Effector CD4-positive, alpha-beta T cell (primary cell): ENCODE measurements at places on chromosomes 1 and 21.

GRCh38 chr1:61724506-61724812 lies 482 bp downstream of the TM2D1 start:
- DNase-seq, result no peak

DNA sequence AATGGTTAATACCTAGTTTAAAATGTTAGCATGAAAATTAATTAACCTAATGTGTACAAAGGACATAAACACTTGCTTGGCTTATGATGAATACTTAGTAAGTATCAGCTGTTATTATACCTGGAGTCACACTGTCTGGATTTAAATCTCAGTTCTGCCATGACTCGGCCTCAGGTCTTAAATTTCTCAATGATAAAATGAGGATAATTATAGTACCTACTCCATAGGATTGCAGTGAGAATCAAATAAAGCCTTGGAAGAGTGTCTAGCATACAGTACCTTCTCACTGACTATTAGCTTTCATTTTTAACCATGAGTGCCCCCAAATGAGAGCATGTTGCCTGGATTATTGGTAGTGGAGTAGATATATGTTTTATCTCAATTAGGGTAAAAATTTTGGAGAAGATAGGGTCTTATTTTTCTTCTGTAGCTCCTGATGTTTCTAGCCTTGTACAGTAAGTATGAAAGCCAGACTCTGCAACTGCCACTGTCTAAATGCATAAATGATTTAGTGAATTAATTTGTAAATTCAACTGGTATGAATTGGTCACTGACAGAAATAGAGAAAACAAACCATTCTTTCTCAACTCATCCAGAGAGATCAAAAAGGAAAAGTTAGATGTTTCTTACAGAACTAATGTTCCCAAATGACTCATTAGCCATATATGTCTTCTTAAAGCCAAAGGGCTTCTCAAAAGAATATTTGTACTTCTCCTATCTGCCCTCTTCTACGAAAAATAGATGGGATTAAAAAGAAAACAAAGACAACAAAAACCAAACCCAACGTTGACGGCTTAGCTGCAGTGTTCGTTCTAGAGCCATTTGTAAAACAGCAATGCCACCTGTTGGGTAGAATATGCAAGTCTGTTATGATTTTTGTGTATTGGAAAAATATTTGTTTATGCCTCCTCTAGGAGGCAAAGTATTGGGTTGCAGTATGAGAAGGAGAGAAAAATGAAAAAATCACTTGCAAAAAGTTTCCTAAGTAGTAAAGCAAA lies 53.8 kb upstream of the MROH9 start:
- no peak for DNase-seq

DNA sequence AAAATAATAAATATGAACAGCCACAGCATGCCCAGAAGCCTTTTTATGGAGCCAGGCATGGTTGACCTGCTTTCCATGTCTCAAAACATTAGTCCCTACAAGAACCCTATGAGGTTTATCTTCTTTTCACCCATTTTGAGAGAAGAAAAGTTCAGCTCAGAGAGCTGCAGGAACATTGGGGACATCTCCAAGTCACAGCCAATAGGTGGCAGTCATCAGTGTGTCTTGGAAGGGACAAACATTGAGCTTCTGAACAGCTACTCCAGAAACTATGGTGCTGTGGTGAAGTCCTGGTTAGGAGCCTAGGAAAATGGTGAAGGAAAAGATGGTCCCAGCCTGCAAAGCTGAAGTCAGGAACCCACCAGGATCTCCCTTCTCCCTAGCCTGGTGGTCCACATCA lies 73.6 kb downstream of the JMJD4 start:
- no peak for DNase-seq

DNA sequence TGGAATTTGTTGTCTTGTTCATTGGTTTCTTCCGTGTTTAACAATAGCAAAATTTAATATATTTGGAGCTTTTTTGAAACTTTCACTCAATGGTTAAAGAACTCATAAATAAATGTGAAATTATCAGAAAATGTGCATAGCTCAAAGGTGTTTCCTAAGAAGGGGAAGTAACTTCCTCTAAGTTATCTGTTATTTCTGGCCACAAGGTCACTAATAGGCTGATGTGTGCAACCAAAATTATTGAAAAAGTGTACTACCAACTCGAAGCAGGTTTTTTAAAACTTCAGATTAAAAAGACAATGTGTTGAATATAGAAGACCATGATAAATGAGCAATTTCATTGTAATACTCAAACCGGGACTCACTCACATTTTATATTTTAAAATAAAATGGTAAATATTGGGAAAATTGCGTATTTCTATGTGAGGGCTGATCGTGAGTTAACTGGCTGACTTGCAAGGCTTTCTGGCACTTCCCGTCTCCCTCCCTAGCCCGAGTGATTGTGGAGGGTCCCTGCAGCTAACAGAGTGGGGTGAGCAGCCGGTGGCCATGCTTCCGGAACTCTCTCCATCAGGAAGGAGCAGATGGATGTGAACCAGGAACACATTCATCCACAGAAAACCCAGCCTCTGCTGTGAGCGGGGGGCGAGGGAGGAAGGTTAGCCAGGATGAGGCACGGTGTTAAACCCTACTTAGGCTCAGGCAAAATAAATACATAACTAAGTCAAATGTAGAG lies 96.9 kb downstream of the ERG start:
- no peak for DNase-seq

DNA sequence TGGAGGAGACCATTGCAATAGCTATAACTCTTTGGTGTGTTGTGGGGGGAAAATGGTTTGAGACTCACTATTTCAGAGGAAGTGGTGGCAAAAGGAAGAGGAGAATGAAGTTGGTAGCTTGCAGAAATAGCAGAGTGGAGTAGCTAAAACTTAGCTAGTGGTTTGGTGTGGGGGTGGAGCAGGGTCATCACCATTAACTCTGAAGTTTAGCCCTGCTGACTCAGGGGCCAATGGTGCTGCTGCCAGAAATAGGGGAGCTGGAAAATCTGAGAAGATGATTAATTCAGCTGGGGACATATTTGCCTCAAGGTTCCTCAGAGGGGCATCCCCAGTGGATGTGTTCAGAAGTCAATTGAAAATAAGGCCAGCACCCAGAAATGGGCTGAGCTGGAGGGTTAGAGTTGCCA lies 65.4 kb downstream of the RUNX1 start:
- DNase-seq, result no peak

GRCh38 chr1:238826891-238827290 lies 559.5 kb upstream of the CHRM3 start:
- no peak for DNase-seq

- DNase-seq, result no peak
These were observed 472.0 kb downstream of the CAMTA1 start for GRCh38 chr1:7257225-7257624.

DNA sequence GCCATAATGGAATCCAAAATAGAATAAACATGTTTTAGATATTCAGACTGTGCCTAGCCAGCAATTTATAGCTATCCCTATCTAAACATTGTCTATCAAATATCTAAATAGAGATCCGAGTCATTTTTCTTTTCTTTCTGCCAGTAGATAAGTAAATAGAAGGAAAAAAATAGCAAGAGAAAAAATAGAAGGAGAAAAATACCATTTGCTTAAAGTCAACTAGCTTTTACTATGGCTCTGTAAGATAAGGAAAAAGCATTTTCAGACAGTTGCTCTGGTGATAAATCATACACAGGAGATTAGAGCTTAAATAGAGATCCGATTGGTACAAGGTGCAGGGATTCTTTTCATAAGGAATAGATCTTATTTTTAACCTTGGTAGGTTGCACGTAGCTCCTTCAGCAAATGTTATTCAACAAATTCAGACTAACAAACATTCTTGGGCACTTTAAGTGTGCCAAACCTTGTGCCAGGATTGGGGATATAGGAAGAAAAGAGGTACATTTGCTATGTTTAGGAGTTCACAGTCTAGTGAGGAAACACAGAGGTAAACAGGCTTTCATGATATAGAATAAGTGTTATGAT lies 70.1 kb upstream of the CCDC190 start:
- no peak for DNase-seq

- DNase-seq, result no peak
These were observed 1.4 kb downstream of the ADORA1 start for GRCh38 chr1:203128716-203129500.

GRCh38 chr1:108049178-108049819 lies 84.3 kb upstream of the VAV3 start:
- DNase-seq, result peak; percentile 4

- DNase-seq, result no peak
These were observed 89.0 kb upstream of the BCAR3 start for GRCh38 chr1:93770640-93771039.

DNA sequence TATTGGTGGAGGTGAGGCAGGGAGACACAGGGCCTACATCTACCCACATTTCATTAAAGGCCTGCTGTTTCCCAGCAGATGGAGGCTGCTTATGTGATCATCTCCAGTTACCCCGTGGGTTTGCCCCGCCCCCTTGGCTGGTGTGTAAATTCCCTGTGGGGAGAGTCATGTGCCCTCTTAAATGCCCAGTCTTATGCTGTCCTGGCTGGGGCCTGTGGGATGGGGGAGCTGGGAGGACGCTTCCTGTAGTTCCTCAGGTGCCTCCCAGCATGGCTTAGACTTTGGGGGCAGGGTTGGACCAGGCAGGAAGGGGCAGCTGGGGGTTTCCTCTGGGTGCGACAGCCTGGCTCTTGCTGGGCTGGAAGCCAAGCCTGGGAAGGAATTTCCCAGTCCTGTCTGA lies 15.5 kb upstream of the CITED4 start:
- no peak for DNase-seq

DNA sequence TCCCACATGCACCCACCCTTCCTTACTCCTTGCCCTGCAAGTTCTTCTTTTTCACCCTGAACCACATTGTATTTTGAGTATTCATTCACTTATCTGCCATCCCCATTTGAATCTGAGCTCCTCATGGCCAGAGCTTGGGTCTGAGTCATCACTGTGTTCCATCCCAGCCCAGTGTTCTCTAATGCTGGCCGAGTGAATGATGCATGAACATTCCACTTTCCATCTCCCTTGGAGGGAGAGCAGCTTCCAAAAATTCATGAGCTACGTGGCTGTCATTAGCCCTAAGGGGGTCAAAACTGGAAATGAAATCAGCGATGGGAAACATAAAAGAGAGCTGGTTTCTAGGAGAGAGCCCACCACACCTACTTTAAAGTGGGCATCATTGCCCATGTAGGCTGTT lies 187.0 kb upstream of the USP24 start:
- DNase-seq, result no peak

DNA sequence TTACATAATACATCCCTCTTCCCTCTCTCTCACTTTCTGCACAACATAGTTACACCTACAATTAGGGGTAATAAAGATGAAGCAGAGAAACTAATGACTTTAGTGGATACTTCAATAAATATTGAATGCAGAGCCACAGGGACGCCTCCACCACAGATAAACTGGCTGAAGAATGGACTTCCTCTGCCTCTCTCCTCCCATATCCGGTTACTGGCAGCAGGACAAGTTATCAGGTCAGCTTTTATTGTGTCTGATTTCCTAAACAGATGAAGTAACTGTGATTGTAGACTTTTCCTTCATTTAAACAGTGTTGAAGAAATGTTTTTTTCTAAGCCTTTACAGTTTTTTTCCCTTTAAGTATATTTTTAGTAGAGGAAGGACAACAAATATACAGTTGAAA lies 281.6 kb downstream of the TPR start:
- DNase-seq, result no peak

DNA sequence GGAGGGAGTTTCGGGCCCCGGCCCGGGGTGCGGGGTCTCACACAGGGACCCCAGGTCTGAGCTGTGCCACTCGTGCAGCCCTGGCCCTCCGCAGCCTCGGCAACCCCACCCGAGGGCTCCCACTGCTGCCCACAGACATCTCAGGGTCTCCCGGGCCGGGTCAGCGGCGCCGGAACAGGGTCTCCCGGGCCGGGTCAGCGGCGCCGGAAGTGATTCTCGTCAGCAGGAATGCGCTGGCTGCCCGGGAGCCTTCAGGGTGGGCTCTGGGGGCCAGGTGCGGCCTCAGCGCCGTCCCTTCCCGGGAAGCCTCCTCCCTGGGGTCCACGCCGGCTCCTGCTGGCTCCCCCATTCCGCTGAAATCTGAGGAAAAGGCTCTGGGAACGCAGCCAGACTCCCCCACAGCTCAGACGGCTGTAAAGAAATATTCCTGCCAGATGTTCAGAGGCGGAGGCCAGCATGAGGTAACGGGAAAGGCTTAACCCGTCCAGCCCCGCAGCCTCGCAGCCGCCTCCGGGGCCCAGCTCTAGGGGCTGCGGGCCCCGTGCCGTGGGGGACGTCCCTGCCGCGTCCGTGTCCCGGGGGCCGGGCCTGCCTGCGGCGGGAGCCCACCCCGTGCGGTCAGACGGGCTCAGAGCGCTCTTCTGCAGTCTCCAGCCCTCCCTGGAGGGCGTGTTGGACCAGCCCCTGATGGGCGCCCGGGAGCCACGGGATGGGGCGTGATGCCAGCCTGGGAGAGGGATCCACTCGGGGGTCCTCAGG lies 8.7 kb upstream of the COL6A1 start:
- no peak for DNase-seq

GRCh38 chr1:116337398-116337797 lies 35.6 kb upstream of the ATP1A1 start:
- DNase-seq, result no peak

- DNase-seq, result peak; percentile 57
These were observed 8.1 kb upstream of the INKA2 start for GRCh38 chr1:111747282-111747734.

DNA sequence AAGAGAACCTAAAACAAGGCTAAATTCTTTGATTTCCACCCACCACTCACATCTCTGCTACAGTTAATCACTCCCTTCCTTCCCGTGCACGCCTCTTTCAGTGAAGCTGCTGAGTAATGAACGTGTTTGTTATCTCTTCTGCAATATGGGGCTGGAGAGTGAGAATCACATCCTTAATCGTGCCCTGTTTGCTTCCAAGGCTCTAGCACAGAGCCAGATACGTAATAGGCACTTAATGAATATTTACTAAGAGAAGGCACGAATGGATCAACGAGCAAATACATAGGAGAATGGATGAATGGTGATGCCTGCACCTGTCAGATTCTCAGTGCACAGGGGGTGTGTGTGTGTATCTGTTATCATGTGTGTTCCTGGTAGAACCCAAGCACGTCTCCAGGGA lies 22.1 kb upstream of the FAM43B start:
- no peak for DNase-seq

DNA sequence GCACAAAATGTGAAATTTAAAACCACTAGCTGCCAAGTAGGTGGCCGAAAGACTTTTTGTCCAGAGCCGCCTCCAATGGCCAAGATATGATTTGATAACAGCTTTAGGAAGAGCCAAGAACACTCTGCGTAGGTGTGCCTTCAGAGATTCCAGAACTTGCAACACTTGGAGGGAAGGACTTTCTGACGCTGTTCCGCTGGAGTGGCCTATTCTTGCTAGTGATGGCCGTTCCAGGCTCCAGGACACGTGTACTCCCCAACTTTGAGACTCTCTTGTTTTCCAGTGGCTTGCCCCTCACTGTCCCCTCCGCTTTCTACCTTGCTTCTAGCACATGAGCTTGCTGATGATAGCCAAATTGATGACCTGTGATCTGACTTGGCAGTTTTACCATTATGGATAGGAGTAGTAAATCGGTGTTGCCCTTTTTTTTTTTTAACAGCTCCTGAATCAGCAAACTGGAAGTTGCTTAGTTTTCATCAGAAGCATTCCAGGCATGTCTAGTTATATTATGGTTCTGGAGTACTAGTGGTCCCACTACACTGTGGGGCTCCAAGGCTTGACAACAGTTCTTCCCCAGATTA lies 1.0 kb downstream of the PRDX6 start:
- no peak for DNase-seq
